SIG-M5 (cell line): ENCODE measurements at places on chromosomes 6 and 20.

- no peak for DNase-seq
These were observed 132.9 kb downstream of the SCML4 start for GRCh38 chr6:107691062-107691751.

DNA sequence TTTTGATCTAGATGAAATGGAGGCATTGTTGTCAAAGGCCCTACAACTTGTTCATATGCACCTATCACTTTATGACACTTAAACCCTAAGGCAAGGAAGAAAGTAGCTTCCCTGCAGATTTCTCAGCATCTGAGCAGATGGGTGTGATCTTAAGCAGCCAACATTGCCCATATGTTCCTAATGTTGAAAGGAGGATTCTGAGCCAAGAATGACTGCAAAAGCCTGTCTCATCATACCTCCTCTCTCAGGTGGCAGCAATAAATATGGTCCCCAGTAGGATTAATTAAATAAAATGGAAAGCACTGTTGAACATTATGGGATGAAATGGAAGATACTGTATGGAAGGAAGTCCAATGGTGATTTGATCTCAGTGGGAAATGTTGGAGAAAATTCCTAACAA lies 538.1 kb upstream of the MAN1A1 start:
- no peak for DNase-seq

GRCh38 chr20:6140947-6141346 lies 18.1 kb upstream of the FERMT1 start:
- no peak for DNase-seq

DNA sequence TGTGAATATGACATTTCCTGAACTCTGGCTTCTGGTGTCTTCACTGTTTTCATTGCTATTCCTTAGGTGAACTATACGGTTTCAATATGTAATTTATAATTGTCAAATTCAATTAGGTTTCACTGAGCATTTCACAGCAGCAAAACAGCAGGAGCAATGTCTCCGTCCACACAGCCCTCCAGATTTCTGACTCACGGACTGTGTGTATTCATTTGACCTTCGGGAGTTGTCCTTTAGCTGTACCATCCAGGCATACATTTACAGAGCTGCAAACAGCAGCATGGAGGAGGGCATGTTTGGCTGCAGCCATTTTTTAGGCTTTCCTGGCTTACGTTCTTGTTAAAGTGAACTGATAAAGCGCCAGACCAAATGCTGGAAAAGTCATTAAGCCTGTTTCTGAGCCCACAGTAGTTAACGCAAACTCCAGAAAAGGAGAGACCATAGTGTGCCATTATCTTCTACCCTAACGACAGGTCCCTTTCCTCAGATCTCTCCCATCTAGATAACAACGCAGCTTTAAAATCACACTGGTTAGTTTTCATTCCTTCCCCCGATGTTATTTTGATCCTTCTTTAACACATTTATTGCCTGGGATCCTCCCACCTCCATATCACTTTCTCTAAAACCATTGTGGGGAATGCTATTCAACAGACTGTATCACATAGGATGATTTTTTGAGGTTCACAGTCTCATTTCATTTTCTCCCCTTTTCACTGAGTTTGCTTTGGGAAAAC lies 18.3 kb downstream of the FOXC1 start:
- DNase-seq, result no peak

GRCh38 chr20:34744847-34745246 lies 40.7 kb downstream of the TP53INP2 start:
- DNase-seq, result no peak
